ENCODE measurements at places on chromosomes 2 and 18.

- no peak for DNase-seq
Measured at GRCh38 chr18:66271962-66272361, 331.9 kb downstream of the CDH19 start.

DNA sequence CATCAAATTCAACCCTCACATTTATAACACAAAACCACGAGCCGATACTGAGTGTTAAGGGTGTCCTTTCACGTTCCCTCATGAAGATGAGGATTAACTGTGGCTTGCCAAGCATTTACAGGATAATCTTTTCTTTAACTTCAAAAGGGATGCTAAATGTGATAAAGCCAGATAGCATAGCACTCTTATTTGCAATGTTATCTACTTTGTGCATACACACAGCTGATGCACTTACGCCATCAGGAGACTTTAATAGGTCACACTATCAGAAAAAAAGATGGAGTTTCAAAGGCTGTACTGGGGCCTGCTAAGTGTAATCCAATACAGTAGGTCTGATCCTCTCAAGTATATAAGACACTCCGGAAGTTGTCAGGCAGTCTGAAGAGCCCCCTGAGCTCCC, 572.7 kb downstream of the PIK3C3 start:
- no peak for DNase-seq

- no peak for DNase-seq
Measured at GRCh38 chr2:224198436-224198835, 159.3 kb upstream of the SERPINE2 start.

DNA sequence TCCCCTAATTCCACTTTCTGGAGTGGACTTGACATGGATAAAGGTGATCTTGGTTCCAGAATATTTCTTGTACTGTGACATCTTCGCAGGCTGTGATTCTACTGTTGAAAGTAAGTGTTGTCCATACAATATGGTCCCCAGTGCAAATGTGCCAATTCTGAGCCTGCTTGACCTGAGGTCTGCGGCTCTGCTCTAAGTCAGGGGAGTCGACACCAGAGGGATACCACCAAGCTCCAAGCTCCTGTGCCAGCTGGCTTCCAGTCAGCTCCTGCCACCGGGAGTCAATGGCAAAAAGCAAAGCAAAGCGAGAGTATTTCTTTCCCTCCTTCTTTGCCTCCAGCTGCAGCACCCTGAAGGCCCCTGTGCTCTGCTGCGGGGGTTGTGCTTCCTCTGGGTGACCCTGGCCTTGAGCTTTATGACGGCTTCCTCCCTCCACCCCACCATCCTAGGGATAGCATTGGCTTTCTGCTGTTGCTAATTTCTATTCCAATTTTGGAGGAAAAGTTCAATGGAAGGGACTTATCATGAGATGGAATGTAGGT, 50.4 kb downstream of the SLC35F5 start:
- DNase-seq: no peak
